ENCODE measurements at places on chromosomes 3 and 15. TPM values are rescaled to one million over a fixed set of nuclear protein-coding genes. Genes with fewer than 3 reads are reported as not detected.

DNA sequence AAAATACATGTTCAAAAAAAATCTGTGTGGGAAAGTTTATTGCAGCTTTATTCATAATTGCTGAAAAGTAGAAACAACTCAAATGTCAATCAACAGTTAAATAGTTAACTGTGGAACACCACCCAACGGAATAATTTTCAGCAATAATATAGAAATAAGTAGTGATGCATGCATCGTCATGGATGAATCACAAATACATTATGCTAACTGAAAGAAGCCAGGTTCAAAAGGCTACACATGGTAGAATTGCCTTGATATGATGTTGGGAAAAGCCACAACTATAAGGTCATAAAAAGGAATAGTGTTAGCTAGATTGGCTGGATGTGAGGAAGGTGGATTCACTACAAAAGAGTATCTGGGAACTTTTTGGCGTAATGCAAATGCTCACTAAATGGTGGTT lies 82.0 kb downstream of the GMNC start:
- no peak for DNase-seq

PRSS50 gene
- total RNA-seq = 0.14 TPM

MYH15 gene
- total RNA-seq = 0.14 TPM

- no peak for DNase-seq
These were observed 4.0 kb upstream of the ITPKA start for GRCh38 chr15:41489641-41490040.

SEMA3F gene
- total RNA-seq = 11.5 TPM

PIK3CA gene
- total RNA-seq = 30.1 TPM

DNA sequence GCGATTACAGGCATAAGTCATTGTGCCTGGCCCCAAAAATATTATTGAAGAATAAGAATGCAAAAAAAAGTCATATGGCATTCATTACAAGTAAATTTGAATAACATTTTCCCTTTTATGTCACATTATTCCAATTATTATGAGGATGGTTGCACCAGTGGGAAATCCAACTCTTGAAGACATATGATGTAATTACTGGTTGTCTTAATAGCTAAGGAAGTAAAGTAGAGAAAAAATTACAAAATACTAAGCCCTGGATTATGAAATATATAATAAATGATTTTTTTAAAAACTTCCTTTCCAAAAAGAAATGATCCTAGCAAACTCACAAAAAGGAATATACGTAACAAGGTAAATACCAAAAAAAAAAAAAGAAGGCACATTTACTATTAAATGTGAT lies 98.9 kb downstream of the FMN1 start:
- no peak for DNase-seq

CA12 gene
- not detected for total RNA-seq

UBA5 gene
- 59.5 TPM for total RNA-seq

GRCh38 chr3:68306571-68306970 lies 625.8 kb downstream of the TAFA4 start:
- DNase-seq = no peak

C3orf49 gene
- not detected for total RNA-seq

DNA sequence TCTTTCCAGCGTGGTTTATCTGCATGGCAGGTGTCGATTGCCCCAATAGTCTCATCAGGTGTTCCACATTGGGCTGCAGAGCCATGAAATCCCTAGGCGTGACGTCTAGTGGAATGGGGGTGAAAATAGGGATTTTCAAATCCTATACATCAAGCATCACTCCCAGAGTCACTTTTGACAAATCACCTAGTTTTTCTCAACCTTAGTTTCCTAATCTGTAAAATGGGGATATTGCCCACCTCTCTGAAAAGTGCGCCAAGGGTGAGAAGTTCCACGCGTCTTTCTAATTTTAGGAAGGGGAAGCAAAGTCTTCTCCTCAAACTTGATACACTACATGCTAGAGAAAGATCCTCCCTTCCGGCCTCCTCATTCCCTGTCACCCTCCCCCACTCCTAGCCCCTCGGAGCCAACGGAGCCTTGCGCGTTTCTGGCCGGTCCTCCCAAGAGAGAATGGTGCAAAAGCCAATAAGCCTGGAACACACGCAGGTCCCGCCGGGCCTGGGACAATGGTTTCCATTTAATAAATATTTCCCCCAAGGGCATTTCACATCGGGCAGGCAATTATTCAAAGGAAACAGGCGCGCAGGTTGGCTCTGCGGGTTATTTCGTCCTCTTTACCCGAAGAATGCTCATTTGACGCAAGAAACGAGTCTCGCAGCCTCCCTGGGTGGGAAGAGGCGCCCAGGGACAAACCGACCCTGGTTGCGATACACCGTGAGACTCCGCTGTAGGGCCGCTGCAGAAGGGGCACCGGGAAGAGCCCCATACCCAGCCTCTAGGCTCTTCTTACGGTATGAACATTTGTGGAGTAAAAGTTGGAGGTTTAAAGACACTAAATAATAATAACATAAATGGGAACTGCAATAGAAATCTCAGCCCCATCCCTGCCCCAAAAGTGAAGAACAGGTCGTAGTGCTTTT lies 1.2 kb upstream of the SOX14 start:
- no peak for DNase-seq

GRCh38 chr3:150925751-150926201 lies 20.5 kb upstream of the MINDY4B start:
- peak; percentile 24 for DNase-seq

SLC9C1 gene
- not detected for total RNA-seq

DNA sequence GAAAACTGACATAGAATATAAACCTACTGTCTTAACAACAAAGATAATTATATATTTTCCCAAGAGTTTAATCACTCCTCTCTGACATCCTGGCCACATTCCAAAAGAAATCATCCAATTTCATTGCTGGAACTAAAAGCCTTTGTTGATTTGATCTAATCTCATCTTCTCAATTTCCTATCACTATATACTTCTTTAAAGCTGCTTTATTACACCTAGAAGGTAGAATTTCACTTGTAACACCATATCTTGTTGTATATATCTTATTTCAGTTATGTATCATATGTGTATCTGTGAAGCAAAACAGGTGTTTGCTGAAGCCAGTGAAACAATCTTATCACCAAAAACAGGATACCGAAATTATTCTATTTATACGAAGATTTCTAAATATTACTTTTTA lies 740.2 kb downstream of the ROBO1 start:
- no peak for DNase-seq

DNA sequence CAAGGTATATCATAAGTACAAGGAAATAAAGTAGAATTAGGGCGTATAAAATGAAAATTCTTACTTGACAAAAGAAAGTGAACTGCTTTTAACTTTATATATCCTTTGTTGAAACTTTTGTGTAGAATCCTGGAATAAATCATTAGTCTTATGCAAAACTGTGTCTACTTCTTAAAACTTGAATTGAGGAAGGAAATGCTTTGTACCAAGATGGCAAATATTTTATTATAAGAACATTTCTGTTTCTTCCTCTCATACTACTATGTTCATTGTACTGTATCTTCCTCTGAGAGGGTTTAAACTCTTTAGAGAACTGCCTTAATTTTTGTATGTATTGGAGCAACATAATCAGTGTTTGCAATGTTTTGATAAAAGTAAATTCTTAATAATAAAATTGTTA lies 42.0 kb downstream of the RASA2 start:
- DNase-seq = no peak

- DNase-seq = no peak
These were observed 42.5 kb upstream of the RFX7 start for GRCh38 chr15:56286213-56286612.

GRCh38 chr3:113626503-113627371 lies 69.7 kb downstream of the USF3 start:
- DNase-seq = peak; percentile 56

SPSB4 gene
- not detected for total RNA-seq

PAK6 gene
- 29.9 TPM for total RNA-seq

DNA sequence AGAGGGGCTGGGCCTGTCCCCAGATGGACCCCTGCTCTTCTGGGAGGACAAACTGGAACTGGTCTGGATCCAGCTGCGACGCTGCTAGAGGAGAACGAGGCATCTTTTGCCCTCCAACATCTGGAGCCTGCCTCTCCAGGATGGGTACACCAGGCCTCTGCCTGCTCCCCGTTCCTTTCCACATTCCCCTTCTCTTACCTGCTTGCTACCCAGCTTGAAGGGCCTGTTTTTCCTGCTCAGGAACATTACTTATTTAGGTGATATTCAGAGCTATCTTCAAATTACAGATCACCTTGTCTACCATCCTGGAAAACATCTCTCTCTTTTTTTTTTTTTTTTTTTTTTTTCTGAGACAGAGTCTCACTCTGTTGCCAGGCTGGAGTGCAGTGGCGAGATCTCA lies 64.0 kb downstream of the CHRD start:
- no peak for DNase-seq

DNA sequence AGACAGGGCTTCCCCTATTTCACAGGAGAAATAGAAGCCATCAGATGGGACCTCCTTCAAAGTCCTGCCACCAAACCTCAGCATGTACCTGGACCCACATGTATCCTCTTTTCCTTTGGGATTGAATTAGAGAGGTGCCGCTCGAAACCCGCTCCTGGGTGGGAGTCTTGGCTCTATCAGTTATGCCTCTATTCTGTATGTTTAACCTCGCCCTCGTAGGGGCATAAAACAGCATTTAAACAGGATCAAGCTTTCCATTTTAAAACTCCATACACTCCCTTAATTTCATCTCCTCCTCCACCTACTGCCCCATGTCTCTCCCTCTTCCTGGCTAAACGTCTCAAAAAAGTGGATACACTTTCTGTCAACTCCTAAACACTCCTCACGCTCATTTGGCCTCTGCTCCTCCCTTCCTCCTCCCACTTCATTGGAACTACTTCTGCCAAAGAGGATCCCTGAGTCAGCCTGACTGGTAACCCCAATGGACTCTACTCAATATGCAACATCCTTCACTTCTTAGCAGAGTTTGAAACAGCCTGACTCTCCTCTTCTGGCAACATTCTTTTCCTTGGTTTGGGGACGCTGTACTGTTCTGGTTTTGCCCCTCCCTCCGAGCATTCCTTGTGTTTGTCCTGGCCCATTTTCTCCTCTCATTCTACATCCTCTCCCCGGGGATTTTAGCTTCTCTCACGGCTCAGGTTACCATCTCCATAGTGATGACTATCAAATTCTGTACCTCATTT lies 23.0 kb upstream of the MUC20 start:
- DNase-seq = no peak

CMTM8 gene
- total RNA-seq = 24.1 TPM

DNA sequence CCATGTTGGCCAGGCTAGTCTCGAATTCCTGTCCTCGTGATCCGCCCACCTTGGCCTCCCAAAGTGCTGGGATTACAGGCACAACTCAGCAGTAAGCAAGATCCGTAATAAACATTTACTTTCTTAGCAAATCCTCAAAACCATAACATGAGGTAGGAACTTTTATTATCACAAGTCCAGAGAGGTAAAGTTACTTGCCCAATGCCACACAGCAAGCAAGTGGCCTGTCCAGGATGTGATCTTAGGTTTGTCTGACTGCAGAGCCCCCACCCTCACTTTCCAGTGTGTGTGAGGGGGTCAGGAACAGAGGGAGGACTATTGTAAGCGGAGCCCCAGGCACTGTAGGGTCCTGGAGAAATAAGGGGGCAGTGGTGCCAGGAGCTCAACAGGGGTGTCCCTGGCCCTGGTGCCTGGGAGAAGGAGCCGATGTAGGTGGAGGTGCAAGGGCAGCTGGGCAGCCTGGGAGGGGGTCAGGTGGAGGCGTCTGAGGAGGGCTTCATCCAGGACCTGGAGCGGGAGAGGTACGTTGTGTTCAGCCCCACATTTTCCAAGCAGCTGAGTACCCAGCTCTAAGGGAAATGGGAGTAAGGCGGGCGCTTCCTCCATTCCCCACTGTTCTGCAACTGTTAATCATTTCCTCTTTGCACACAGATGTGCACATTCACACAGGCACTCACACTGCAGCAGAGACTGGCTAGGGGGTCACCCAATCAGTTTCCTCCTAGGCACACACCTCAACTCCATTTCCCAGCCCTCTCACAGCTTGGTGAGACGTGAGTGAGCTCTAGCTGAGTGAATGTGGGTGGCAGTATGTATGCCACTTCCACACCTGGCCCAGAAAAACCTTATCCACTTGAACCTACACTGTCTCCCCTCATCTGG lies 5.9 kb downstream of the RPUSD3 start:
- DNase-seq = no peak

- DNase-seq = no peak
These were observed 220.1 kb downstream of the P3H2 start for GRCh38 chr3:189900578-189900977.

ECE2 gene
- not detected for total RNA-seq

DNA sequence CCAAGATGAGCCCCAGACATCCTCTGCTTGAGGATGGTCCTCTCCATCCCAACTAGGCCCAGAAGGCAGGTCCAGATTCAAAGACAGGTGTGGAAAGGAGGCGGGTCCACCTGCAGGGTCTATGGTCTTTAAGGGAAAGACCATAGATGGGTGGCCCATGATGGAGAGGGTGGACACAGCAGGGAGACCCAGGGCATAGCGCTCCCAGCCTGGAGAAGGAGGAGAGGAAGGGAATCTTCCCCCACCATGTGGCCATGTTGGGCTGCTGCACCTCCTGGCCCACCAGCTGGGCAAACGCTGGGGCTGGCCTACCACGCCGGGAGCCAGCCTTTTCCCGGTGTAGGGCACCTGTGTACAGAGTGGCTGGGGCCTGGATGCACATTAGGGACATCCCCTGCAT lies 265.2 kb upstream of the TLE3 start:
- peak; percentile 61 for DNase-seq

- DNase-seq = no peak
These were observed 234.5 kb upstream of the GOLGA6L4 start for GRCh38 chr15:84001037-84001436.

GRCh38 chr3:177229791-177230190 lies 32.5 kb upstream of the TBL1XR1 start:
- DNase-seq = no peak

DUOXA2 gene
- 4.1 TPM for total RNA-seq

DNA sequence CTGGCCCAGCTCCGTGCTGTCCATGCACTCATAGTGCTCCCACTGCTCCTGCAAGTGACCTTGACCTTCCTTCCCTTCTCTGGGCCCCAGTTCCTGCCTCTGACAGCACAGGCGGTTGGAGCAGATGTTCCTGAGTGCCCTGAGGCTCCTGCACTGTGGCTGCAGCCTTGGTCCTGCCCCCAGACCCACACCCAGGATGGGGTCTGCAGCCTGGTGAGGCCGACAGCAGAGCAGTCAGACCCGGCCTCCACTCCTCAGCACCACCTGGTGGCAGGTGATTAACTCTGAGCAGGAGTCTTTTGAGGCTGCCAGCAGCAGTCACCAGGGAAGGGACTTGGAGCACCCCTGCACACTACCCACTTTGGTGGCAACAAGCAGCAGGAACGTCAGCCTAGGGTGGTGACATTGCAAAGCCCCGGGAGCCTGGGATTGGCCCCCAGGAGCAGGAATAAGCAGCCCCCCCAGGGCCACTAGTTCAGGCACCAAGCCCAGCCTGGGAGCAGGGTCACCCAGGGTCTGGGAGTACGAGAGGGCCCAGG lies 64.6 kb downstream of the CYP11A1 start:
- peak; percentile 46 for DNase-seq

CPNE4 gene
- total RNA-seq = 0.32 TPM

GRCh38 chr3:188256758-188257157 lies 102.8 kb downstream of the LPP start:
- no peak for DNase-seq

Measured in adrenal gland (tissue), 19 donors.